ENCODE measurements at places on chromosomes 7 and 10. TPM values are rescaled to one million over a fixed set of nuclear protein-coding genes. Genes with fewer than 3 reads are reported as not detected.

Gene CALML5
- not detected for total RNA-seq

DNA sequence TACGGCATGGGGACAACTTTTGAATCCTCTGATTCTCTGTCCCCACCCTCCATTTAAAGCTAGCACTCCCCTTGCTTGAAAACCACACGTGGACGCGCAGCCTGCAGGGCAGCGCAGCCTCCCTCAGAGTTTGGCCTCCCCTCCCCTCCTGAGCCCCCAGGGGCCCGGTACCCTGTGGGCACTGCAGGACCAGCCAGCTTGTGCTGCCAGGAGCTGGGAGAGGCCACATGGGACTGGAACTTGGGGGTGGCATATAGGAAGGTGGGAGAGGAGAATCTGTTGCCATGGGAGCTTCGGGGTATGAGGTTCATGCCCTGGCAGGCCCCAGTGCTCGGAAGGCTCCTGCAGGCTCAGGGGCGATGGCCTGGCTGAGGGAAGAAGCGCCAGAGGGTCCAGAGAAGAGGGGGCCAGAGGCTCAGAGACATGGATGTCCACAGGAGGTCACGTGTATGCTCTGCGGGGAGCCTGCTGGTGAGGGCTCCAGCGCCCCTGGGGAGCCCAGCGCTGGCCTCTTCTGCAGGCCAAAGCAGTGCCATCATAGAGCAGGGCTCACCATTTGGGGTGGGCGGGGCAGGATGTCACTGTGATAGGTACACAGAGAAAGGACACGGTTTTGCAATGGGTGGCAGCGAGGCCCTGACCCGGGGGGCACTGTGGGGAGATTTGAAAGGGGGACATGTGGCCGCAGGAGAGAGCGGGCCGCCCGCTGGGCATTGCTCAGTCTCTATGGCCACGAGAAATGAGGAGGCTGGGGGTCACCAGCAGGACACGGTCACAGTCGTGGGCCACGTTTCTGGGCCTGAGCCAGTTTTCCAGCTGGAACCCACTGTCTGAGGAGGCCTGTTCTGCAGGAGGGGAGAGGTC lies 64.2 kb downstream of the GLRX3 start:
- DNase-seq = no peak

Gene LIPK
- not detected for total RNA-seq

GRCh38 chr7:33486633-33487032 lies 357.3 kb downstream of the BBS9 start:
- no peak for DNase-seq

DNA sequence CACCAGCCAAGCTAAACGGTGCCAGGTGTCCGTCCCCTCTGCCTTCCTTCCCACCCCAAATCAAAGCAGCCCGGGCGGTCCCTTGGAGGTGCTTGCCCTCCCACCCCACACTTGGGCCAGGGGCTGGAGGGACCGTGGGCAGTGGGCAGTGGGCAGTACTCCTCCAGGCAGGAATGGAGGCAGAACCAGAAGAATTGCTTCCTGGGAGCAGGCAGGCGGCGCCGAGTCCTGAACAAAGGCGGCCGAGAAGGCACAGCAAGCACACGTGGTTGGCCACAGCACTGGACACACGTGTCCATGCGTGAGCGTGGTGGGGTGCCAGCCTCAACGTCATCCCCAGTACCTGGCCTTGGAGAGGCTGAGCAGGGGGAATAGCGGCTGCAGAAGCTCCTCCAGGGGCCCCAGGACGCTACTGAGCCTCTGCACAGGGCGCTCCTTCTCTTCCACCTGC lies 48.4 kb upstream of the NKX6-2 start:
- DNase-seq = peak; percentile 27

DNA sequence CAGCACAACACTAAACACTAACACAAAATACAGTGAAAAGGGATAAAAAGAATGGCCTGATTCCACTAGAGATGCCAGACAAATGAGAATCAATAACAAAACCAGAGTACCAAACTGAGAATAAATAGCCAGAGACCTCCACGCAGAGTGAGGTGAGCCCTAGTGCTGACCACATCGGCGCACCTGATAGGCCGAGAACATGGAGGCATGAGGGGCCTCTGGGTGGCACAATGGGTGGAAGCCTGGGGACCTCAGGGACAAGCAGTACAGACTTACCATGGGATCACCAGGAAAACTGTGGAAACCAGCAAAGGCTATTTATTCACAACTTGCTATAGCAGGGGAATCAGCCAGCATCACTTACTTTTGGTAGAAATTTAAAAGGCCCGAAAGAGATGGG lies 1.8 kb upstream of the CSGALNACT2 start:
- no peak for DNase-seq

Gene EMX2
- 82.8 TPM for total RNA-seq

GRCh38 chr7:143327903-143328302 lies 12.0 kb downstream of the CLCN1 start:
- DNase-seq = no peak

DNA sequence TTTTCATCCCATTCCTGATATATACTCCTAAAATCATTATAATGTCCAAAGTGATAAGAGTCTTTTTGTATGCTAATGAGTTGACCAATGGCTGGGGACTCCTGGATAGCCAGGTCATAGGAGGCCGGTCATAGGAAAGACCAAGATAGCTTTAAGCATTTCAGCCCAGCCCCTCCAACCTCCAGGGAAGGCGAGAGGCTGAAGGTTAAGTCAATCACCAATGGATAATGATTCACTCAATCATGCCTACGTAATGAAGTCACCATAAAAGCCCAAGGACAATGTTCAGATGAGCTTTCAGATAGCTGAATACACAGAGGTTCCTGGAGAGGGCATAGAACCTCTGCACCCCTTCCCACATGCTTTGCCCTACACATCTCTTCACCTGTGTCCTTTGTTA lies 75.7 kb downstream of the VWDE start:
- DNase-seq = no peak

Gene FFAR4
- 1.0 TPM for total RNA-seq

- peak; percentile 72 for DNase-seq
These were observed 461 bp upstream of the ETV1 start for GRCh38 chr7:13989949-13990305.

- DNase-seq = no peak
These were observed 166.2 kb downstream of the FAM107B start for GRCh38 chr10:14608381-14609001.

GRCh38 chr10:60611291-60611747 lies 167.0 kb upstream of the CDK1 start:
- DNase-seq = no peak

Gene PPIF
- total RNA-seq = 36.7 TPM

Gene FAM25A
- total RNA-seq = not detected

Gene SLC26A3
- 0.25 TPM for total RNA-seq

- no peak for DNase-seq
These were observed 434.1 kb downstream of the DNAJB9 start for GRCh38 chr7:109003742-109004141.

DNA sequence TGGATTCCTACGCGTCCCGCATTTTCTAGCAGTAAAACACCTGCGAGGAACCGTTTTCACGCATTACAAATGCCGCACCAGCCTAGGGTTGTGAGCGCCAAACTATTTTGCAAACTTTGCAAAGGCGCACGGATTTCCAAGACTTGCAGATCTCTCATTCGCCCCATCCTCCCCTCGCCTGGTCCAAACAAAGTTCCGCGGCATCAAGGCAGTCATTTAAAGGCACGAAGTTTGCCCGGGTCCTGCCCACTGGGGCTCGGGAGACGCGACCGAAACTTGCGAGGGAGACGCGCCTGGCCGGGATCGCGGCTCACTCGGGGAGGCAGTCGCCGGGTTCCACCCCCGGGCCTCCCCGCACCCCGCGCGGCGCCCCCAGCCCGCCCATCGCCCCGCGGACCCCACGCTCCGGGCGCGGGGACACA lies 613 bp downstream of the USP6NL start:
- DNase-seq = no peak

DNA sequence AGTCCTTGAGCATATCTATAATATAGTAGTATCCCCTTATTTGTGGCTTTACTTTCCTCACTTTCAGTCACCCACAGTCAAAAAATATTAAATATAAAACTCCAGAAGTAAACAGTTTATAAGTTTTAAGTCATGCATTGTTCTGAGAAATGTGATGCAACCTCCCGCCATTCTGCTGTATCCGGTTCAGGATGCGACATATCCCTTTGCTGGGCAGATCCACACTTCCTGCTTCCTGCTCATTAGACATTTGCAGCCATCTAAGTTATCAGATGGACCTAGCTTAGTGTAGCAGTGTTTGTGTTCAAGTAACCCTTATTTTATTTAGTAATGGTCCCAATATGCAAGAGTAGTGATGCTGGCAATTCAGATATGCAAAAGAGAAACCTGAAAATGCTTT lies 38.9 kb upstream of the BMS1 start:
- DNase-seq = no peak

Gene CACNA2D1
- 18.3 TPM for total RNA-seq

Gene EVX1
- not detected for total RNA-seq

DNA sequence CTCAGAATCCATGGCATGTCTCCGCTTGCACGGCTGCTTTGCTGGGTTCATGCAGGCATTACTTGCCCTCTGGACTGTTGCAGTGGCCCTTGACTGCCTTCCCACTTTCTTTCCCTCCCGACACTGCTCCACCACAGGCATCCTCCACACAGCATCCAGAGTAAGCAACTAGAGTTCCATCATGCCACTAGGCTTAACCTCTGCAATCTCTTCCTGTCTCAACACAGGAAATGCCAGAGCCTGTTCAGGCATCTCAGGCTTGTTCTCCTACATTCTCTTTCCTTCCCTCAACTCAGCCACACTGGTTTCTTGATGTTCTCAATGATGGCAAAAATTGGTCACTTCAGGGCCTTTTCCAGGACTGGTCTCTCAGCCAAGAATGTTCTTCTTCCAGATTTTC lies 284.5 kb upstream of the KLF6 start:
- DNase-seq = no peak

Gene GIMAP8
- 24.3 TPM for total RNA-seq

DNA sequence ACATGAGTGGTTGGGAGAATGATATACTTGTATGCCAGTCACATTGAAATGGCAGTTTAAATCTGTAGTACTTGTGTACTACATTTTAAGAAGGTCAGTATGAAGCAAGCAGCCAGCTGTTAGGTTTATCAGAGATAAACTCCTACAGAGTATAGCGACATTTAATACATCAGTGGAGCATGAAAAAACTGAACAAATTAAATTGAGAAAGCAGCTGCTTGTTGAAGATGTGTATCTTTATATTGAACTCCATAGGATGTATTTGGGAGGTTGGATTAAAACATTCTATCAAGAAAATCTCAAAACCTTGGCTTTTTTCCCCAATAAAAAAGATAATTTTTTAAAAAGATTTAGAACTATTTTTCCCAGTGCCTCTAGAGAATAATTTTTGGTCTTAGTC lies 47.8 kb downstream of the PHF14 start:
- DNase-seq = no peak

Gene PRKG1
- total RNA-seq = 14.8 TPM

- DNase-seq = no peak
These were observed 47.5 kb upstream of the PODXL start for GRCh38 chr7:131603932-131604331.

DNA sequence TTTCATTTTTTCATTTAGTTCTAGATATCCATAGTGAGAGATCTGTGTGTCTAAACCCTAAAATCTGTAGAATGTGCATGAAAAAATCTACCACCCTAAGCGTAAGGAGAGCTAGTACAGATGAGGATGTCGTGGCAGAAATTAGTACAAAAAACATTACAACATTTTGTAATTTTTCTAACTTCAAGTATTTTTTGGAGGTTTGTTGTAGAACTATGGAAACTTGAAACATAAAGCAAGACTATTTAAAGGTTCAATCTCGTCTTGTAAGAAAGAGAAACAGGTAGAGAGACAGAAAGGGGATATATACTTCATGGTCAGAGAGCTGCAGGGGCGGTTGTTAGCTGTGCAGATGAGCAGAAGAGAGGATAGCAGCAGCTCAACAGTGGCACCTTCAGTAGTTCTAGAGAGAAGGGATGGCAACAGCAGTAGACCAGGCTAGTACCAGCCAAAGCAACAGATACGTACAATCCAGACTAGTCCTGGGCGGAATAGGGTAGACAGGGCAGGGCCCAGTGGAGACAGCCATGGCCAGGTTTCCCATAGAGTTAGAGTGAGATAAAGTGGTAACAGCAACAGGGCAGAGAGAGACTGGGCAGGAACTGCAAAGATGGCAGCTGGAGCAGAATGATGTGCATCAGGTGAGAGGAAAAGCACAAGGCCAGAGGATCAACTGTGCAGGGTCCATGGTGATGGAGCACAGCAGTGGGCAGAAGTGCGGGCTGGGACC lies 145.2 kb downstream of the FRMD4A start:
- peak; percentile 52 for DNase-seq

- peak; percentile 25 for DNase-seq
These were observed 370.0 kb upstream of the IGFBP3 start for GRCh38 chr7:46291050-46291438.

DNA sequence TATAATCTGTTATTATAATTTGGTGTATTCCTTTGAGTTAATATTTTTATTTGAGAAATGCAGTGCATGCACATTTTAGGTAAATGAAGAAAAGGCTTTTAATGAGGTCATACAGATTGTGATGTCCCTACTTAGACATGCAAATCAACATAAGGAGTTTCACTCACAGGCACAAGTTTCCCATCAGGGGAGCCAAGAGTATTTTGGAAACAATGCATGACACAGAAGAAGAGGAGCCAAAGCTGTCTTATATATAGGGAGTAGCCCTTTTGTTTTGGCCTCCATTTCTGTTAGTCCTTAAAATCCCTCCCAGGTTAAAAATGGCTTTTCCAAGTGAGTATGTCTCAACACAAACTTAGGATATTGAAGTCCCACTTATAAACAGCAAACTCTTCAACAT lies 703.4 kb upstream of the ANKRD30A start:
- no peak for DNase-seq
